ENCODE measurements at places on chromosomes 1 and 21.

- no peak for DNase-seq
These were observed 29.4 kb downstream of the ZZZ3 start for GRCh38 chr1:77652970-77653516.

GRCh38 chr1:18948048-18948912 lies 8.2 kb downstream of the IFFO2 start:
- DNase-seq: no peak

- no peak for DNase-seq
These were observed 191.7 kb downstream of the HS2ST1 start for GRCh38 chr1:87106144-87106543.

GRCh38 chr1:55212349-55213150 lies 2.6 kb downstream of the USP24 start:
- no peak for DNase-seq

DNA sequence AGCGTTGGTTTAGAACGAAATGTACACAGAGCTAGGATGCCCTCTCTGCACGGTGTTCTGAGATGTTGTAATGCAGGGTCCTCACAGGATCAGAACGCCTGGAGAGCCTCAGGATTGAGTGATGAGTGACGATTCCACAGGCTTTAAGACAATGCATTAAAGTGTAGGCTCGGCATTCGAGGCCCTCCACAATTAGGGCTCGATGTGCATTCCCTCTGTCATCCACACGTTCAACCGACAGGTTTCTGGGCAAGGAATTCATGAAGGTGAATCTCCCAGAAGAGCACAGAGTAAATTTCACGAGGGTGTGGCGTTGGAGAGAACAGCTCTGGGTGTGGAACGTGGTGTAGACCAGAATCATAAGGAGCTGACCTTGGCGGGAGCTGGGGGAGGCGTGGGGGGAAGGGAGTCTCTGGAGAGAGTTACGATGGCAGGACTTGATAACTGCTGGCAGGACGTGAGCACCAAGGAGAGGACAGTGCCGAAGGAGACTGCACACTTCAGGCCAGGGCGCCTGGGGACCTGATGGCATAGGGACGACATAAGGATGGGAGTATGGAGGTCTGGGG lies 51.0 kb upstream of the EFHD2 start:
- DNase-seq: no peak

- DNase-seq: no peak
These were observed 415.0 kb downstream of the DPYD start for GRCh38 chr1:97505816-97506215.

DNA sequence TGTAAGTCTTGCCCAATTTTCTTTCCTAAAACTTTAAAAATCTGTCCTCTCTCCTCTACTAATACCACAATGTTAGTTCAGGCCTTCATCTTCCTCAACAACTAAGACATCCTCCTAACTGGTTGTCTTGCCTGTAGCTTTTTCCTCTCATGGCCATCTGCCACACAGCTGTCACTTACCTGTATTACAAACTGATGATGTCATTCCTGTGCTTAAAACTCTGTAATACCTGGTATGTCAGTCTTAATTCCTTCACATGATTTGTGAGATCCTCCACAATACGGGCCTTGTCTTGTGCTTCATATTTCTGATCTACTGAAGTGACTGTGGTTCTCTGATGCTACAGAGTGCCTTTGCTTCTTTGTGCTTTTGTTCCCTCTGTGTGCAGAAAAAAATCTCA lies 9.8 kb downstream of the MRPS14 start:
- DNase-seq: no peak

GRCh38 chr1:159860456-159860855 lies 2.0 kb downstream of the VSIG8 start:
- no peak for DNase-seq

DNA sequence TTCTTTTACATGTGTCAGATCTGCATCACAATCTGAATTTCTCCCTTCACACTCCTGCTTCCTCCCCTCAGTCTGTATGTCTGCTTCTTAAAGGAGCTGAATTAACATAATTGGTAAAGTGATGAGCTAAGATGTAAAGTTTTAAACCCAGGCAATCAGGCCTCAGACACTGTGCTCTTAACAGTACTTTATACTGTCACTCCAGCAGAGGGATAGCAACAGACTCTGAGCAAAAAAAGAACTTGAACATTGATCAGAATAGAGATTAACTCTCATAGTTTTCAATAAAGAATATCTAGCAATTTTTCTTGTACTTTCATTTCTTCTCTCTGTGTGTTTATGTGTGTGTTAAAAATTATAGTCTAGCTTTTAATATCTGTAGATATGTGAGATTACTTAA lies 110.3 kb downstream of the DUSP10 start:
- DNase-seq: no peak

- no peak for DNase-seq
These were observed 1450.1 kb downstream of the KCNT2 start for GRCh38 chr1:195158091-195158490.

GRCh38 chr1:167056529-167057231 lies 33.5 kb downstream of the GPA33 start:
- no peak for DNase-seq

DNA sequence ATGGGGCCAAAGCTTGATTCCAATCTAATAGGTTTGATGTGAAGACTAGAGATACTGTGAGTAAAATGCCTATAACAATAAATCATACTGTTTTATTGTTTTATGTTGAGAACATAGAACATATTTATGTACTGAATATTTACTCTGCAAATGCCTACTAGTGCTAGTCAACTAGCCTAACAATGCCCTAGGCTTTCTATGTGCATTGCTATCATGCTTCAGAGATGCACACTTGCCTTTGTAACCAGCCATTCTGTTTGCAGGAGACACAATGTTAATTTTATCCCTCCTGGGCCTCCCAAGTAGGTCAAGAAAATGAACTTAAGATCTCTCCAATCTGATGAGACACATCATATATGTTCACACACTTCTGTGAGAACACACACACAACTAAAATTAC lies 530.8 kb upstream of the BEND5 start:
- no peak for DNase-seq

DNA sequence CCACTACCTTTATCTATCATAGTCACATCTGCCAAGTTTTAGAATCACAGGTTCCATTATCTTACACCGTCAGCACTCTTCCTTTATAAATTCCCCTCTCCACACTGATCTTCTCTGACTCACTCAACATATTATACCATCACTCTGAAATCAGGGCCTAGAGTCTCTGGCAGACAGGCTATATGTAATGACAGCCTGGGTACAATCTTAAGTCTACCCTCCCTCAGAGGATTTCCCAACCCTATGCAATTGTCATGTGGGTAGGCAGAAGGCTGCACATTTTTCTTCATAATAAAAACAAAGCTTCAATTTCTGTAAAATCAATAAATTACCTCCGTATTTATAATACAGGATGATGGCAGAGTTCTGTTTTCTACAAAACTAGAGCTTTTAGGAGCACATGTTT lies 138.0 kb downstream of the RERE start:
- DNase-seq: peak; percentile 56

DNA sequence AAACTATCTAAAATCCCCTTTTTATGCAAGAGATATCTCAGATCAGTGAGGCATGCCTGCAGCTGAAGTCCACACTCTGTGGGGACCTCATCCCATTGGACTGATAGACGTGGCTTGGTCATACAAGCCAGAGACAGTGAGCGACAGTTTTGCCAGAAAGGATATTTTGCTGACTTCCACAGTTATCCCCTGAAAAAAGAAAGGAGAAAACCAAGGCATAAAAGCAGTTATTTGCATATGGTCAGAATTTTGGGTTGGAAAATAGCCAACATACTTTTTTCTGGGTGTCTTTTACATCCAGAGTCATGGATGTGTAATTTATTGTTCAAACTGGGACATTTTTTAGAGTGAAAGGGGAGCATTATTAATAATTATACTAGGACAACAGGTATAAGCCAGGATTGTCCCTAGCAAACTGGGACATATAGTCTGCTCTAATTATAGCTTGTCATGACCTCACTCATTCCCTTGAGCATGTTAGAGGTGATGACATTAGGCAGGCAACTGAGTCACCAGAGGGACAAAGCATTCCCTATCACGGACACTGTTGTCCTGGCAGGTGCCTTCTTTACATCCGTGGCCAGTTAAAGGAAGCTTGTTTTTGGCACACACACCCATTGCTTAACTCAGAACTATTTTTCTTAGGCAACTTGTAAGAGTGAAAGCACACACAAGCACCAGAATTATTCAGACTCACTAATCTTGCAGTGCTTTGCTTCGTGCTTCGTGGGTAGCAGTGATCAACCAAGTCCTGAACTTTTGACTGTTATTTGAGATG lies 65.5 kb downstream of the PRRX1 start:
- no peak for DNase-seq

DNA sequence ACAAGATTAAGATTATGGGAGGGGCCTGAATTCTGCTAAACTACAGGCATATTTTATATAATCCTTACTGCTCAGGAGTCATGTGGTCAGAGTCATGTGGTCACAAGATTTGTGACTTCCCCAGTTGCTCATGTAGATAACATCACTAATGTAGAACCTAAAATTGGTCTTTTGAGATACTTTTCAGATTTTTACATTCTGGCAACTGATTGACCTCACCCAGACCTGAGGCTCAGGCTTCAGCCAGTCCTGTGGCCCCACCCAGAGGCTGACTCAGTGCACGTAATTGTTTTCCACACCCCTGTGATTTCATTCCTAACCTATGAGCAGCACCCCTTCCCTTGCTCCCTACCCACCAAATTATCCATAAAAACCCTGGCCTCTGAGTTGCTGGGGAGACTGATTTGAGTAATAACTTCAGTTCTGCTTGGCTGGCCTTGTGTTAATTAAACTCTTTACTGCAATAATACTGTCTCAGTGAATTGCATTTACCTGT lies 41.7 kb upstream of the ZNF326 start:
- DNase-seq: peak; percentile 90

GRCh38 chr1:29478879-29479278 lies 242.6 kb downstream of the PTPRU start:
- DNase-seq: no peak

DNA sequence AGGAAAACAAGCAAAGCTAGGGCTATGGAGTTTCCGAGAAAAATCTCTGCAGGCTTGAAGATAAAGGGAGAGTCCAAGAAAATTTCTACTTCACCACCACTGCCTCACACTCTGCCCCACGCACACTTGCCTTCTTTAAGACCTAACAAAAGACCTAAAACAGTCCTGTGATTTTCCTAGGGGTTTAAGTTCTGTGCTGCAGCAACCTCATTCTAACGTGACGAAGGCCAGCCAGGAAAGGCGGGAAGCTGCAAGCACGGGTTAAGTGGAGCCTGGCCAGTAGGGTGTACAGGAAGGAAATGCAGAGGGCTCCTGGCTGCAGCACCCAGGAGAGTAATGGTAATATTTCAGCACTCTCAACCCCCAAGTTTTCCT lies 1.5 kb downstream of the SPATA6 start:
- DNase-seq: peak; percentile 50

DNA sequence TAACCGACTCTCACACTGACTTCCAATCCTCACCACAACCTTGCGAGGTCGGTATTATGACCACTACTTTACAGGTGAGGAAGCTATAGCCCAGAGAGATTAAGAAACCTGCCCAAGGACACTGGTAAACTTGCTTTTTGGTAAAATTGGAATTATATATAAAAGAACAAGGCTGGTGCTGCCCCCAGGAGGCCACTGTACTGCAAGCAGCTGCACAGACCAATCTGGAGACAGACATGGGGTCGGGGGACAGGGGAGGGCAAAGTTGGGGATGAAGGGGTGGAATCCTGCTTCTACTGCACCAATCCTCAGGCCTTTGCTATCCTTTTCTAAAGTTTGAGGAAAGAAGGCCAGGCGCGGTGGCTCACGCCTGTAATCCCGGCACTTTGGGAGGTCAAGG lies 280.8 kb downstream of the SPATA17 start:
- DNase-seq: no peak

GRCh38 chr1:40797668-40798010 lies 14.1 kb downstream of the KCNQ4 start:
- no peak for DNase-seq

DNA sequence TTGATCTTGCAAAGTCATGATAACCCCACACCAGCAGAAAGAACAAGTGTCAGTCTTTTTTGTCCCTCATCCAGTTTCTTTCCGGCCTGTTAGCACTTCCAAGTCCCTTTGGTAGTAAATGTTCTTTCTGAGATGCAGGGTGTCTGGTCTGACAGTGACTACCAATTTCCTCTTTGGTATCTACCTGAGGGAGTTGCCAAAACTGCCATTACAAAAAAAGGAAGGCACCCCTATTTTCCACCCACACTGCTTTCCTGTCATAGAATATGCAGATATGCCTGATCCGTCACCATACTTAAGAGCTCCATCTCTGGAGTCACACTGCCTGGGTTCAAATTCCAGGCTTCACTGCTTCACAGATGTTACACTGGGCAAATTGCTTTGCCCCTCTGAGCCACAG lies 72.4 kb downstream of the ZNF281 start:
- peak; percentile 16 for DNase-seq

DNA sequence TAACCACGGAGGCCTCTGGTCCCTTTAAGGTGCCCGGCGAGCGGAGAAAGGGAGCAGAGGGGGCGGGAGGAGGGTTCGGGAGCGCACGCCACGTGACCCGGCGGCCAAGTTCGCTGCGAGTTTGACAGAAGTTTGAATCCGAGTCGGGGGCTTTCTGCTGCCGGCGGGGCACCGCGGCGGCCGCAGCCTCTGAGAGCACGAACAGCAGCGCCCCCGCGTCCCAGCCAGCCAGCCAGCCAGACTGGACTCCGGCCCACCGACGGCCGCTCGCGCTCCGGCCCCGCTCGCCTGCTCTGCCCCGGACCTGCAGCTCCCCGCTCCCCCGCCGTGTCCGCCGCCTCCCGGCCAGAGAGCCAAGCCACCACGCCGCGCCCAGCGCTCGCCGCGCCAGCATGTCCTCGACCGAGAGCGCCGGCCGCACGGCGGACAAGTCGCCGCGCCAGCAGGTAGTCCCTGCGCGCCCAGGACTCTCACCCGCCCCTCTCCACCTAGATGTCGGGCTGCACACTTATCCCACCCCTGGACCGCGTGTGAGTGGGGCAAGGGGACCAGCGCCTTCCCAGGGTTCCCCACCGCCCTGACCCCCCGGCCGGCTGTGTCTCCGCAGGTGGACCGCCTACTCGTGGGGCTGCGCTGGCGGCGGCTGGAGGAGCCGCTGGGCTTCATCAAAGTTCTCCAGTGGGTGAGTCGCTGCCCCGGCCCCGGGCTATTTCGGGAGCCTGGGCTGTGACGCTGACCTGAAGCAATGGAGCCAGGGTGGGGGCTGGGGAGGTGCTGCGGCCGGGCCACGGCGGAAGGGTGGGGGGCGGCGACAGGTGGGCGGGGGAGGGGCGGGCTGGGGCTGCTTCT lies at the start of gene SYPL2:
SYPL2 (plus strand) TSS at position 95 of the 849 bp plus-strand sequence; CDS start at position 393, 298 bp downstream.
- no peak for DNase-seq

GRCh38 chr1:151334822-151335221 lies 7.6 kb upstream of the PI4KB start:
- DNase-seq: no peak

- peak; percentile 7 for DNase-seq
These were observed 72.0 kb downstream of the ST6GALNAC5 start for GRCh38 chr1:76939050-76939816.

Data from inflammatory macrophage treated with lipopolysaccharide for 1 hour (primary cell).